ENCODE measurements at places on chromosomes 5 and 9.

DNA sequence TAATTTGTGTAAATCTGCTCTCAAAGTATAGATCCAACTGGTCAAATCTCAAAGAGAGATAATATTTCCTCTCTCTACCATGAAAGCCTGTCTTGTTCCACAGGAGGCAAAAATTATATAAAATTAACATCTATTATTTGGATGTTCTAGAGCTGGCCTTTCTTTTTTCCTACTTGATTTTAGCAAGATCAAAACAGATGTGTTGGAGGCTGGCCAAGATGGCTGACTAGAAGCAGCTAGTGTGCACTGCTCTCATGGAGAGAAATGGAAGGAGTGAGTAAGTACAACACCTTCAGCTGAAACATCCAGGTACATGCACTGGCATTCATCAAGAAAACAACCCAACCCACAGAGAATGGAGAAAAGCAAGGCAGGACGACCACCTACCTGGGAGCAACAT, 298.6 kb upstream of the SLC24A2 start:
- DNase-seq = no peak

DNA sequence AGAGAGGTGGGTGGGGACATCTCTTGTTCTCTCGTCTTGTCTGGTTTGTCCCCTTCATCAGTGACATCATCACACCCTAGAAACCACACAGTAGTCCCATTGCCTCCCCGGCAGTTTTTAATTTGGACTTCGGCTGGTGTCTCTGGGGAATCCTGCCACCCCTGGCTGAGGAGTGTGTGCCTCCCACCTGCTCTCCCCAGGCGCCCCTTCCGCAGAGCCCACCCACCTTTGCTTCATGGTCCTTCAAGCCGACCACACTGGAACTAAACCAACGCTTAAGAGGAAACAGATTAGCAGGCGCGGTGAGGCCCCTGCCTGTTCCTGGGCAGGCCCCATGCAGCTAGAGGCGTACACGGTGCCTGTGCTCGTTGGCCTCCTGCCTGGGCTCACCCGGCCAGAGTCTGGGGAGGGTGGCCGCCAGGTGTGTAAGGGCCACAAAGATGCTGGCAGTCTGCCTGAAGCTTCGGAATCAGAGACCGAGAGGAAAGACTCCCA, 107.6 kb upstream of the SPRY4 start:
- DNase-seq = no peak

DNA sequence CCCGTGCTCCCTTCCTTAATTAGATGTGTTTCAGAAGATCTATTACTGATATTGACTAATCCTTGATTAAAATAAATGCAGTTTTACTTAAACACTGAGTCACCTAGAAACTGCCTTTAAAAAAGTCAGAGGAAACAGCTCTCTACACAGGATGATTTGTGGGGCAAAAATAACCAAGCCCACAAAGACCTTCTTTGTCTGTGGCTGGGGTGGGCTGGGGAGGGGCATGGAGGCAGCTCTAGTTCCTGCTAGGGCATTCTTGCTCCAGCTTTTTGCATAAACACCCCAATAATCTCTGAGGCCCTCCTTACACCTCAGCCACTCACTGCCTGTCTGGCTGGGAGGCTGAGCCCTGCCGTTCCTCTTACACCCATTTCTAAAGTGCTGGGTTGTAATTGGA, 227.6 kb upstream of the DAP start:
- no peak for DNase-seq

DNA sequence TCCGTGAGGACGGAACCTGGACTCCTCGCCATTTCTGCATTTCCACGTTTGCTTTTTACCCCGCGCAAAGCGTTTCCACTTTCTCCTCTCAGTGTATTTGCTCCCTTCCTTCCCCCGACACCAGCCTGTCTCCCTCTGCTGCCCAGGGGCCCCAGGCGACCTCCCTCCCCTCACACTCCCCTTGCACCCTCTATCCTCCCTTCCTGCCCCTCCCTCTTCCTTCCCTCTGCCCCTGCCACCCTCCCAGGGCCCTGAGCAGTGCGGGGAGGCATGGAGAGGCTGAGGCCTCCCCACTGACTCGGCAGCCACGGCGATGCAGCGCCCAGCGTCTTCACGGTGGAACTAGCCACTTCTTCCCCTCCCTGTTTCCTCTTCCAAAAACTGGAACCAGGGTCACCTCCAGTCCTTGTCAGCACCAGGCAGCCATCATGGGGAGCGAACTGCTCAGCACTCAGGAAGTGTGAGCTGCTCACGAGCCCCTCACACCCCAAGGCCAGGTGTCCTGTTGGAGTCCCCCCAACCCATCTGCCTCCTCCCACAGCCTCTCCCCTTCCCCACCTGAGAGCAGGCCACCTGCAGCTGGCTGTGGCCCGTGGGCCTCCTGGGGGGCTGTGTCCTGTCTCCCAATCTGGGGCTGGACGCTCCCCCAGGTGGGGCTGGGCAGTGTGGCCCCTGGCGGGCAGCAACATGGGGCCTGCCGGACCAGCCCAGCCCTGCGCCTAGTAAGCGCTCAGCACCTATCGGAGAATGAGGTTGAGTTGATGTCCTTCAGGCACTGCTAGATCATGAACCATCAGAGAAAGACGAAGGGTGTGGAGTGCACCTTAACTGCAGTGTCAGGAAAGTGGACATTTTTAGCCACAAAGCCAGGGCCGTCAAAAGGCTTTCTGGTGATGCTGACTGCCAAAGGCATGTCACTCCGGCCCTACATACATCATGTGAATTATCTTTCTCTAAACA, 17.5 kb downstream of the UBE2QL1 start:
- no peak for DNase-seq

GRCh38 chr5:63025679-63026078, 447.1 kb downstream of the LRRC70 start:
- DNase-seq = no peak

DNA sequence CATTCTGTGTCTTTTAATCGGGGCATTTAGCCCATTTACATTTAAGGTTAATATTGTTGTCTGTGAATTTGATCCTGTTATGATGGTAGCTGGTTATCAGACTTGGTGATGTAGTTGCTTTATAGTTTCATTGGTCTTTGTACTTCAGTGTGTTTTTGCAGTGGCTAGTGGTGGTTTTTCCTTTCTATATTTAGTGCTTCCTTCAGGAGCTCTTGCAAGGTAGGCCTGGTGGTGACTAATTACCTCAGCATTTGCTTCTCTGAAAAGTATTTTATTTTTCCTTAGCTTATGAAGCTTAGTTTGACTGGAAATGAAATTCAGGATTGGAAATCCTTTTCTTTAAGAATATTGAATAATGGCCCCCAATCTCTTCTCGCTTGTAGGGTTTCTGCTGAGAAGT, 156.9 kb downstream of the CNTLN start:
- no peak for DNase-seq

DNA sequence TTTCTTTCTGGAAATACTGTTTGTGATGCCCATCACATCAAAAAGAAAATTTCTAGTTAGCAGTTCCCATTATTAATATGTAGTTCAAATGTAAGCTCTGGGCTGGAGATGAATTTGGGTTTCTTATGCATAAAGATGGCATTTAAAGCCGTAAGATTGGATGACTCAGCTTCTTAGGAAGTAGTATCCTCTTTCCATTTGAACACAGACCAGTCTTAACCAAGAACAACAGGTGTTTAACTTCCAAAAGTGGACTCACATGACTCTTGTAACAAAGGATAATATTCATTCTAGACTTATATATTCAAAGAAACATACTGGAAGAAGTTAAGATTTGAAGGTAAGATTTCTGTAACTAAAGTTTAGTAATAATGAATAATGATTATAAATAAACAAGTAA, 330.5 kb downstream of the TLR4 start:
- DNase-seq = no peak
